ENCODE measurements at places on chromosomes 2 and 18. TPM values are rescaled to one million over a fixed set of nuclear protein-coding genes. Genes with fewer than 3 reads are reported as not detected.

Gene HAT1
- total RNA-seq = 59.4 TPM

- no peak overlapping the region for H3K4me3 ChIP-seq
- H3K27ac ChIP-seq = no peak overlapping the region
- H3K36me3 ChIP-seq = no peaks in the 10 kb centered on the region
- no peak for DNase-seq
Measured at GRCh38 chr18:39513186-39513585, 1947.6 kb upstream of the CELF4 start.

- DNase-seq = no peak
- no peak overlapping the region for H3K27ac ChIP-seq
- H3K36me3 ChIP-seq = no peaks in the 10 kb centered on the region
- no peaks in the 10 kb centered on the region for H3K27me3 ChIP-seq
- H3K4me1 ChIP-seq = no peaks in the 10 kb centered on the region
Measured at GRCh38 chr2:1227274-1227900, 185.9 kb upstream of the TPO start.

Gene C2orf42
- total RNA-seq = 32.2 TPM

GRCh38 chr2:2492800-2493199 lies 161.7 kb upstream of the MYT1L start:
- no peak overlapping the region for H3K27ac ChIP-seq
- DNase-seq = no peak
- H3K36me3 ChIP-seq = no peaks in the 10 kb centered on the region
- H3K4me3 ChIP-seq = no peak overlapping the region
- no peaks in the 10 kb centered on the region for H3K27me3 ChIP-seq

DNA sequence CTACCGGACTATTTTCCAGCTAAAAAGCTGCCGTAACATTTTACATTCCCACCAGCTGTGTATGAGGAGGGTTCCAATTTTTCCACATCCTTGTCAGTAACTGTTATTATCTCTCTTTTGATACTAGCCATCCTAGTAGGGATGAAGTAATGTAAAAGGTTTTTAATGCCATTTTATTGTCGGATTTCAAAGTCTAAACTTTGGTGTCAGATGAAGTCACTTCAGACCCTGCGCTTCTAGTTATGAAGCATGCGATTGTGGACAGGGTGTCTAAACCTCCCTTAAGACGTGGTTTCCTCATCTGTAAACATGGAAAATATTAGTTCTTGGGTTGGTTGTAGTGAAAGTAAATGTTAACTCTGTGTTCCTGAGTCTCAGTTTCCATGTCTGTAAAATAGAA lies 4.7 kb downstream of the DGKD start:
- no peak for DNase-seq
- no peak overlapping the region for H3K4me3 ChIP-seq
- no peaks in the 10 kb centered on the region for H3K27me3 ChIP-seq
- no peak overlapping the region for H3K27ac ChIP-seq
- H3K4me1 ChIP-seq = peaks cover 45% of the 10 kb centered on the region

- no peaks in the 10 kb centered on the region for H3K4me1 ChIP-seq
- H3K36me3 ChIP-seq = no peaks in the 10 kb centered on the region
- no peak overlapping the region for H3K27ac ChIP-seq
- no peaks in the 10 kb centered on the region for H3K27me3 ChIP-seq
- no peak for DNase-seq
Measured at GRCh38 chr2:128604045-128604444, 285.4 kb upstream of the HS6ST1 start.

GRCh38 chr2:37201766-37202165 lies 5.5 kb downstream of the CEBPZOS start:
- H3K27me3 ChIP-seq = no peaks in the 10 kb centered on the region
- H3K4me1 ChIP-seq = peaks cover 28% of the 10 kb centered on the region
- DNase-seq = peak; percentile 24

- H3K36me3 ChIP-seq = no peaks in the 10 kb centered on the region
- H3K4me3 ChIP-seq = no peak overlapping the region
- H3K27me3 ChIP-seq = peaks cover 8% of the 10 kb centered on the region
- peaks cover 3% of the 10 kb centered on the region for H3K4me1 ChIP-seq
- no peak overlapping the region for H3K27ac ChIP-seq
- DNase-seq = no peak
Measured at GRCh38 chr2:170140561-170140960, 37.4 kb upstream of the MYO3B start.

Gene STARD6
- total RNA-seq = not detected

Data from activated CD4-positive, alpha-beta memory T cell treated with anti-CD3 and anti-CD28 coated beads, Interleukin-2, amount 10 ng/mL, durations not matched to agents 7 days and 5 days (primary cell).